NCI-H526 treated with DMSO at 0.1 percent for 48 hours (cell line): ENCODE measurements at places on chromosomes 3 and 15.
A peak's percentile ranks its signal among the peaks of the same experiment; 100 is the strongest.

DNA sequence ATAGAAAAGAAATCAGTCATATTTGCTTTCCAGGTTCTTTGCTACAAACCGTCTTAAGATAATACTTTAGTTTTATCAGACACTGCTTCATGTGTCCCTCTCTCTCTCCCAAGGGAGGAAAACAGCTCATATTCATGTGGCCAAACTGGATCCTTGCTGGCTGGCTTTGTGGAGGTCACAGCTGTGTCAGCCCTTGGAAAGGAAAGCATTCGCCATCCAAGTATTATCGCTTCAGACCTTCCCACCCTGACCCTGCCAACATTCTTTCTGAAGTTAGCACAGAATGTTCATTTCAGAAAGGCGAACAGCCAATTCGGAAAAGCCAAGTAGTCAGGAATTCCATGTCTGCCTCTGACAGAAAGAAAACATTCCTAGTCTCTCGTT, 213.6 kb downstream of the FEZF2 start:
- no peak for DNase-seq

GRCh38 chr15:82165948-82166376, 96.6 kb downstream of the EFL1 start:
- no peak for DNase-seq

DNA sequence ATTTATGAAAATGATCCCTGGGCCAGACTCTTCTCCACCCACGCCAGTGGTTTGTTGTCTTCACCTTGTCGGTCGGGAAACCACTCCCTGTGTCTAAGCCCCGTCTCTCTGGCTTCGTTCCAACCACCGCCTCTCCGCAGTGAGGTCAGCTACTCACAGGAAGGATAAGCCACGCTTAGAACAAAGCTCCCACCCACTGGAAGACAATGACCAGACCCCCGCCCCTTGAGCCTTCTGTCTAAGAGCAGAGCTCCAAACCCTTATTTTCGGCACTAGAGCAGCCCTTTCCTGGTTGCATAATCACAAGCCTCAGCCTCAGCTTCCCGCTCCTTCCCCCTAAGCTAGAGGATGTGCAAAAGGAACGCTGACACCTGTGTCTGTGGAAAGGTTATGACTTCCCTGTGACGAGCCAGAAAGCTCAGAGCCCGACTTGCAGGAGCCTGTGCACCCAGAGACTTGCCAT, 114.9 kb upstream of the MEF2A start:
- no peak for DNase-seq

- no peak for DNase-seq
Measured at GRCh38 chr15:68637767-68638404, 59.1 kb downstream of the CORO2B start.

DNA sequence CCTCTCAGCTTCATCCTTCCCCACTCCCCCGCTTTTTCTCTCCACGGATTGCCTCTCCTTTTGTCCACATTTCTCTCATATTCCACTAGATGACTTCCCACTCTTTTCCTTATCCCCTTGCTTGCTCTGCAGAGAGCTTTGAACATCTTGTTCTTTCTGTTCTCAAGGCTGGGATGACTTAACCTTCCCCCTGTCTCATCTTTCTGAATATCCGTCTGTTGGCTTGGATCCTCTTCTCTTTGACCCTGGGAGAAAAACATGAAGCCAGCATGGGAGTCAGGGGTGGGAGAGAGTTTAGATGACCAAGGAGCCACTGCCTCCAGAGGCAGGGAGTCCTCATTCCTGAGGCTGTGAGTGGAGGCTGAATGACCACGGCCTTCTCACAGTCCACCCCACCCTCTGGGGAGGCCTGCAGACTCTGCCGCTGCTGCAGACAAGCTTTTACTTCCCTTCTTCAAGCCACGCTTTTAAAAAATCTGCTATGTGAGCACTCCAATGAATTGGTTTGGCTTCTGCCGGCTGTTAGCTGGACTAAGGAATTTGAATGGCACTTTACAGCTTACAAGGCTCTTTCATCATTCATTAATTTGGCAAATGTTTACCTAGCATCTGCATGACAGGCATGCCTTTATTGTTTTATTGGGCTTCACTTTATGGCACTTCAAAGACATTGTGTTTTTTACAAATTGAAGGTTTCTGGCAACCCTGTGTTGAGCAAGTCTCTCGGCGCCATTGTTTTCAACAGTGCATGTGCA, 111.6 kb upstream of the SLC6A6 start:
- no peak for DNase-seq

- no peak for DNase-seq
Measured at GRCh38 chr15:31526916-31527690, 200.5 kb downstream of the KLF13 start.

- DNase-seq: no peak
Measured at GRCh38 chr3:43086460-43087165, 19.3 kb downstream of the POMGNT2 start.

DNA sequence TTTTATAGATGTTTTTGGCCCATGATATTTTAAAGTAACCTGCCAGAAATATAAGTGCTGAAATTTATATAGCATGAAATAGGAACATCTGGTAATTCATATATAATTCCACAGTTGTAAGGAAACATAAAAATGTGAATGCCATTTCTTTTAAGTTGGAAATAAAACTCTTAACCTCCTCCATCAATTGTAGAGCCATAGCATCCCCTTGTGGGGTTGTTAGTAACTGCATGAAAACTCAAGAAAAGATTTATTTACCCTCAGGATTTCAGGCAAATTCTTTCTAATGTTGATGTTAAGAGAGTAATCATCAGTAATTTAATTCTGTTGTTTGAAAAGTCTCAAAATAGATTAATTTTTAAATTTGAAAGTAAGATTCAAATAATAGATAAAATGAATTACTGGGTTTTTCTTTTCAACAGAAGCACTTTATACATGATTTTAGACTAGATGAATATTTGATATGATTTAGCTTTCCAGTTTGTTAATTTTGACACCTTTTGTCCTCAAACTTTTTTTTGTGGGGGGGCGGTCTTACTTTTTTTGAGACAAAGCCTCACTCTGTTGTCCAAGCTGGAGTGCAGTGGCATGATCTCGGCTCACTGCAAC, 74.7 kb downstream of the RASA2 start:
- DNase-seq: peak; percentile 39

DNA sequence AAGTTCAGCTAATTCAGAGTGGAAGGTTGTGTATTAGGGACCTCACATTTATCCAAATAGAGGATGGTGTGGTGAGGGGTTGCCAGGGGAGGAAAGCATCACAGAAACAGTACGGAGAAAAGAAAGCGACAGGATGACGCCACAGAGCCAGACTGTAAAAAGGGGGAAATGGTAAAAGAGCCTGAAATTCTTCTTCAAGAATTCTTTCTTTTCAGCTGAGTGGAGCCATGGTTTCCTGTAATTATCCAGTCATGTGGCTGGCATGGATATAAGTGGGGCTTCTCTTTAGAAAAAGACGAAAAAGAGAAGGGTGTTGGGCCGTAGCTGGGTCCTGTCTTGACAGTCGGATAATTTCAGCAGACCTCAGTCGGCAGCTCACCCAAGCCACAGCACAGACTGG, 24.5 kb upstream of the PSMD6 start:
- no peak for DNase-seq

DNA sequence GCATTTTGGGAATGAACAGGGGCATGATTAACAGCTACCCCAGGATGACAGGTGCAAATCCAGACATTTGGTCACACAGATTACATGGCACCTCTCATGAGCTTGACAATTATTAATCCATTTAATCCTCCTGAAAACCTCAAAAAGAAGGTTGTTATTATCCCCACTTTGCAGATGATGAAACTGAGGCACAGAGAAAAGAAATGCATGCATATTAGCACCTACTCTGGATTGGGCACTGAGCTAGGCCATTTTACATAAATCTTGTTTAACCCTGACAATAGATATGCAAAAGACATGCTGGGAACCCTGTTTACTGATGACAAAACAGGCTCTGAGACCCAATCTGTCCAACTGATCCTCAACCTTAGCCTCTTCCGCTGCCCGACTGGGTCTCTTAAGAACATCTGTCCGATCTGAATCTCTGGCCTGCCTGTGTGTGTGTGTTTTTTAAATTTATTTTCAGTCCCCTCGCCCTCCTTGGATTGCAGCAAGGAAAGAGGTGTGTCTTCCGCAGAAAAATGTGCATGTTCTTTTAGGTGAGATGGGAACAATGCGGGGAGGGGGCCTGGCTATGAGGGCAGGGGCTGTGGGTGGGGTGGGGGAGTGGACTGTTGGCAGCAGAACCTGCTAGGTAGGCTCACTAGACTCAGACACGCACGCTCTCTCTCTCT, 162.5 kb downstream of the WNT7A start:
- DNase-seq: no peak

DNA sequence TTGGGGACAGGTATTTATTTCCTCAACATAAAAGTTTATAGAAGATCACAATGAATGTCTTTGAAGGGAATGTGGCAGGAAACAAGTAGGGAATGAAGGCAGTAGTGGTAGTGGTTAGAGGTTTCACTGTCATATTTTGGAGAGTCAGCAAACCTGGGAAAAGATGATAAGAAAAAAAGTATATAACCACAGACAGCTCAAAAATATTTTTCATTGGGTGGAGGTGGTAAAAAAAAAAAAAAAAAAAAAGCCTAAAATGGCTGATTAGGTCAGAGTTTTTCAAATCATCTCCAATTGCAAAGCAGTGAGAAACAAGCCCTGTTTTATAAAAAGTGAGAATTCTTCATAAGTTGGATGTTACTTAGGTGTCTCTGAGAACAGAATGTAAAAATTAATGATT, 400.0 kb downstream of the LSAMP start:
- no peak for DNase-seq

DNA sequence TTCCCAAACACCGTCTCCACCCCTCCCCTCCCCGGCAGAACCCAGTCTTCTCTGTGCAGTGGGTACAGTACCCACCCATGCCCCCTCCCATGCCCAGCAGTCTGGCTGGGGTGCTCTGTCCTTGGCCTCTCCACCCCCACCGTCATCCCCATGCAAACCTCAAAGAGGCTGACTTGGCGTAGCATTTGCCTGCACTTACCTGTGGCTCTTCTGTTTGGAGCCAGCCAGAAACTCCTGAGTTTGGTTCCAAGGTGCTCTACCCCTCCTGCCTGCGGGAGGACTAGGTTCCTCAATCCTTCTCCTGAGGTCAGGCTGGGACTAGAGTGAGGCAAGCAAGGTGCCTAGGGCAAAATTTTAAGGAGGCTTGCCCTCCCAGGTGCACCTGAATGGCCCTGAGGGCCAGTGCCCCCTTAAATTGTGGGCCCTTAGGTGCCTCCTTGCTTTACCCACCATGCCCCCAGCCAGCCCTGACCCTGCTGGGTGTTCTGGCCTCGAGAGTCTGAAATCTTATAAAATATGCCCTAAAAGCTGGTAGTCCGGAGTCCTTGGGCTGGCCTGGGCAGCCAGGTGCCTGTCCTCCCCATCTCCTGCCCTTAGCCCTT, 47.1 kb upstream of the C15orf39 start:
- no peak for DNase-seq

DNA sequence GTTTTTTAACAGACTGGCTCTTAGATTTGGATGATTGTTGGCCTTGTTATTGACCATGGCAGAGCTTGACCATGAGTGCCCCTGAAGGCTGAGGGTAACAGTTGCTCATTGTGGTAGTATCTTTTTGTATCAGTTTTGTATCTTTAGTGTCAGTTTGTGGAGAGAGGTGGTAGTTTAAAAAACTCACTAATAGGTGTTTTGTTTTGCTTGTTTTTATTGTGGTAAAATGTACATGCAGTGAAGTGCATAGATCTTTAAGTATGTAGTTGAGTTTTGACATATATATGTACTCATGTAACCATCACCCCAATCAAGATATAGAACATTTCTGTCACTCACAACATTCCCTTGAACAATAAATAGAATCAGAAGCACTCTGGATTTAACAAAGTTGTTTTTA, 9.8 kb downstream of the GMPS start:
- DNase-seq: no peak

GRCh38 chr3:129836381-129837064, 57.0 kb downstream of the TMCC1 start:
- DNase-seq: no peak

DNA sequence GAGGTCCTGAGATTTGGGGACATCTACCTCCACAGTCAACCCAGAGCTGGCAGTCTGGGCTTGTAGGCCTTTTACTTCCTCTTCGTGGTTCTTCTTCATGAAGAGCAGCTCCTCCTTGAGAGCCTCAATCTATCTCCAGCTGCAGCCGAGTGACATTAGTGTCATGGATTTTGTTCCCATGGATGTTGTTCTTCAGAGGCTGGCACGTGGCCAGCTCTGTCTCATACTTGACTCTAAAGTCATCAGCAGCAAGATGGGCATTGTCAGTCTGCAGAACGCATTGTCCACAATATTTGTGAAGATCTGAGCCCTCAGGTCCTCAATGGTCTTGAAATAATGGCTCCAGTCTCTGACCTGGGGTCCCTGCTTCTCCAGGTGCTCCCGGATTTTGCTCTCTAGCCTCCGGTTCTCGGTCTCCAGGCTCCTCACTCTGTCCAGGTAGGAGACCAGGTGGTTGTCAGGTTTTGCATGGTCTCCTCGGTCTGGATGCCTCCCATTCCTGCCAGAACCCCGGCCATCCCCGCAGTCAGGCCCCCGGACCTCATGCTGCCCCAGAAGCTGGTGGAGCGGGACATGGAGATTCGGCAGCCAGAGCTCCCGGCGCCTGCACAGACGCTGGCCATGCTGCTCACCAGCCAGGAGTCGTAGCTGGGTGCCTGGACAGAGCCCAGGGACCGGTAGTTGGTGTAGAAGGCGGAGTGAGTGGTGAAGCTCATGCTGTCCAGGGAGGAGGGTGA, 3.4 kb upstream of the CCNL1 start:
- no peak for DNase-seq

- DNase-seq: no peak
Measured at GRCh38 chr3:197465996-197466549, 89.7 kb downstream of the BDH1 start.

DNA sequence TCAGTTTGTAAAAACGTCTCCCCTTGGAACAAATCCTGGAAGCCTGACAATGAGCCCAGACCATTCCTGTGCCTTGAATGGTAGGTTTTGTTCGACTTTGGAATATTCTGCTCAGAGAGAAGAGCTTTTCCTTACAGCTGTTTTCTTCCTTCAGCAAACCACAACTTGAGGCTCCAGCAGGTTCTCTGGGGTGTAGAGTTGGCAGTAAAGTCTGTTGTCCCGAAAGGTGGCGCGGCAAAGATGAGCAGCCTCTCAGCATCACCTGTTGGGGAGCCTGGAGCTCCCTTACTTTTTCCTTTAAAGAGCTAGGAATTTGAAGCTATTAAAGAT, 65.4 kb downstream of the BOC start:
- DNase-seq: no peak

DNA sequence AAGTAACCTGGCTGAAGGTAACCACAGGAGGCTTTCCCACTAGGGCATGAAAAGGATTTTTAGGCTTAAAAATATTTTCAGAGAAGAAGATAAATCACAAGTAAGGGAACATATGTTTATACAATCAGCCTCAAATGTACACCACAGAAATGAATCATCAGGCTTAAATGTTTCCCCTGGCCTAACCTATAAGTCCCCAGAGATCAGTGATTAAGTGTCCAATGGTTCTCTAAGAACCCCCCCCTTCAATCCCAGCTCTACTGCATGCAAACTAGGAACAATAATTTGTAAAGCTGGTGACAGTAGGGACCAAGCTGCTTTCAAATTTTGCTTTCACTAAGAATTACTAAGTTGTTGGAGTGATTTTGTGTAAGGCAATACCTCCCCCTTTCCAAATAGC, 431.6 kb upstream of the LMCD1 start:
- DNase-seq: no peak
